Activated naive CD4-positive, alpha-beta T cell treated with anti-CD3 and anti-CD28 coated beads, Interleukin-2, amount 50 U/mL, for 72 hours (primary cell): ENCODE measurements at places on chromosomes 5 and 9. TPM values are rescaled to one million over a fixed set of nuclear protein-coding genes. Genes with fewer than 3 reads are reported as not detected.

The CDKN2B gene
- total RNA-seq, result 0.09 TPM

GRCh38 chr5:112329419-112330090 is 89.5 kb downstream of the EPB41L4A start:
- DNase-seq, result no peak

GRCh38 chr9:137955224-137955570 is 77.6 kb downstream of the CACNA1B start:
- DNase-seq, result no peak

GRCh38 chr5:122156724-122157325 is 27.5 kb downstream of the ZNF474 start:
- DNase-seq, result no peak

The NMUR2 gene
- not detected for total RNA-seq

The ENTPD2 gene
- total RNA-seq, result 0.27 TPM

The PCDHB7 gene
- total RNA-seq, result not detected

The CATSPER3 gene
- total RNA-seq, result 0.51 TPM

- DNase-seq, result no peak
These were observed 8.5 kb upstream of the NEURL1B start for GRCh38 chr5:172632346-172633092.

- no peak for DNase-seq
These were observed 9.1 kb upstream of the DNAJC25 start for GRCh38 chr9:111621895-111622480.

GRCh38 chr5:72199681-72200080 is 92.4 kb downstream of the MAP1B start:
- no peak for DNase-seq

DNA sequence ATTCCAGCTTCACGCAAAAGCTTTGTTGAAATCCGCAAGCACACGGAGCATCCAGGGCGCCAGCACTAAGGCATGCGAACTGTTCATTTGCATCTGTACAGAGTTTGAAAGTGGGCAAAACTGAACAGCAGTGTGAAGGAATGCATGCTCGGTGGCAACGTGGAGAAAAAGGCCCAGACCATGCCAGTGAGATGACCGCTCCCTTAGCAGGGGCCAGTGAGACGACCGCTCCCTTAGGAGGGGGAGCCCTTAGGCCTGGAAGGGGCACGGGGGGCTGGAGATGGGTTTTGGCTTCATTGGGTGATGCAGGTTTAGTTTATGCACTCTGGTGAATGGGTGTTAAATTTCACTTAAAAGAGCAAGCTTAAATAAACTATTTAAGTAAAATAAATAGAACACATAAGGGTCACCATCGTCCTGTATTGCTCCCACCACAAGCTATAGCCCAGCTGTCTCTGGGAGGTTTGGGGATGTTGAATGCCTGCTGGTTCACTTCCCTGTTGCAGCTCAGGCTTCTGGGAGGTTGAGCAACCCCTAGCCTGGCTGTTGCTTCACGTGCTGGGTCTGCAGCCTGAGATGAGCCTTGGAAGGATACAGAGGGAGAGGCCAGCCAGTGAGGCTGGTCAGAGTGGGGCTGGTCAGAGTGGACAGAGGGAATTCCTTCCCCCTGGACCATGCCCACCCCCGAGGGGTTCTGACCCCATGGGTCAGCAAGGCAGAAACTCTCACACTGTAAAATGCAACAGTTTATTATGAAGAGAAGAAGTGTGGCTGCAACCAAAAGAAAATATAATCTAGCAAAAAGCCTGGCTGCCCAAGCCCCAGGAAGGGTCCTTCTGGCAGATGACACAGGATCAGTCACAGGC is 4.6 kb upstream of the FCN1 start:
- DNase-seq, result peak; percentile 16

DNA sequence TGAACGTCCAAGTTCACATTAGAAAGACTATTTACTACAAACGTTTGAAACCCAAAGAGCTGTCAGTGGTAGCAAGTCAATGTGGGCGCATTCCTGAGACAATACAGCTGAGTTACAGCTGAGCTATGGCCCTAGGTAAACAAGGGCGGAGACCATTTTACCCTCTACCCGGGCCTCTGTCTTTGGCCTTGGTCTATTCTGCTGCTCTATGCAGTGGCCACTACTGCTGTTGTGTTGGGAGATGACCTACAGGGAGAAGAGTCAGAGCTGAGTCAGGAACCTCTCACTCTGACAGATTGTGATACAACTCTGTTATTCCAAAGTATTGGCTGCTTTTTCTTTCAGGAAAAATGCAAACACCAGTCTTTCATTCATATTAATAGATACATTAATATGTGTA is 700.6 kb downstream of the SEMA5A start:
- no peak for DNase-seq

The C9orf153 gene
- 0.59 TPM for total RNA-seq

DNA sequence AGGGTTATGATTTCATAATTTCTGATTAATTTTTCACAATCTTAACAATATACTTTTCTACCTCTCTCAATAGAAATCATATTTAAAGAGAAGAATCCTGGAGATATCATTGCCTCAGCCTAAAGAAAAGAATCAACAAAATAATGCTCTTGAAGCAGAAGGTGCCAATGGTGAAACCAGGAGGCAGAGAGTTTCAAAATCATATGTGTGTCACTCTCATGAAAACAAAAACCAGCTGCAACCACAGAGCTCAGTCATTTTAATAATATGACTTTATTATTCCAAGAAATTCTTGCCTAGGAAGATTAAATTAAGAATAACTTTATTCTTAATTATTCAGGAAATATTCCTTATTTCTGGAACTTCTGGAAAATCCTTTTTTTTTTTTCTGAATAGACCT is 266.8 kb upstream of the ACTBL2 start:
- DNase-seq, result no peak

DNA sequence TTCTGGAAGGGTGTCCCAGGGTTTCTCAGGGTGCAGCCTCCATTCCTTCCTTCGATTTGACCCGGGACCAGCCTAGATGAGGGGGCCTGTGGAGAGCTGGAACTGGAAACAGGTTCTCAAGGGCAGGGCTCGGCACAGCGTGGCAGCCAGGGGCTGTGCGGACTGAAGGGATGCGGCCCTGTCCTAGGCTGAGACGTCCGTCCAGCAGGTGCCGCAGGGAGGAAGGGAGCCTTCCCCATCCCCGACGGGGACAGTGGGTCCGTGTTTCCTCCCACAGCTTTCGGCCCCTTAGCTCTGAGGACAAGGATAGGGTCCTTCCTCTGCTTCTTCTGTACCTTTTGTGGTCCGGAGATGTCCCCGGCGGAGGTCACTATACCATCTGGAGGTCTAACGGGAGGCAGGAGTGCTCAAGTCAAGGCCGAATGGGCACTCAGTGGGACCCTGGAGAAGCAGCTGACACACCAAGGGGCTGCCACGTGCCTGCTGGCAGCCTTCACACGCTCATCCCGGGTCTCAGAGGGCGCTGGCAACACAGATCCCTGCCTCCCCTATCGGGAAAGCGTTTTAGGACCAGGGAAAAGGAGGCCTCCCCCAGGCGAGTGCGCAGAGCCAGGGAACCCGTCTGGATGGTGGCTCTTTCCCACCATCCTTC is 49.9 kb downstream of the USP20 start:
- DNase-seq, result peak; percentile 73

- DNase-seq, result peak; percentile 71
These were observed 90.6 kb downstream of the RALGPS1 start for GRCh38 chr9:127004946-127005769.

- no peak for DNase-seq
These were observed 257.7 kb downstream of the MCTP1 start for GRCh38 chr5:95027151-95027721.

DNA sequence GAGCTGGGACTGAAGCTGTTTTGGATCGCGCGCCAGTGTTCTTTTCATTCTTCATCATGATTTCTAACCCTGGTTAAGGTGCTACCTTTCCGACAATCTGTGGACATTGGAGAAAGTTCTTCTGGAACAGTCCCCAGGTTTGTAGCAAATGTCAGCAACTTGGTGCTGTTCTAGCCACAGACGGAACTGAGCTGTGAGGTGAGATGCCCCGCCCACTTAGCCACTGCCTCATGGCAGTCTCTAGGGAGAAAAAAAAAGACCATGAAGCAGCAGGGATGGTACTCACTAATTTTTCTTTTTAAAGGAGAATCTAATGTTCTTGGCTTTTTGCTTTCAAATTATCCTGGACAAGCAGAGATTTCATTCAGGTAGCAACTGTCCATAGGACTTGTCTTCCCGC is 72.1 kb upstream of the STK32A start:
- no peak for DNase-seq

The PDGFRB gene
- 0.64 TPM for total RNA-seq

The LCN10 gene
- 0.89 TPM for total RNA-seq

GRCh38 chr5:56060276-56061110 is 65.7 kb upstream of the IL6ST start:
- DNase-seq, result peak; percentile 59

The PKD2L2 gene
- total RNA-seq, result not detected

GRCh38 chr9:94692601-94693000 is 33.9 kb upstream of the AOPEP start:
- no peak for DNase-seq

- no peak for DNase-seq
These were observed 54.3 kb upstream of the BOD1 start for GRCh38 chr5:173670791-173671120.

The CER1 gene
- total RNA-seq, result not detected

GRCh38 chr5:2908086-2908485 is 156.6 kb upstream of the IRX2 start:
- DNase-seq, result no peak

The FRMD3 gene
- total RNA-seq, result 0.64 TPM

The ANKRD34B gene
- total RNA-seq, result 0.25 TPM

The CNTLN gene
- total RNA-seq, result 0.75 TPM

The LHFPL2 gene
- total RNA-seq, result 0.18 TPM

The TRIM7 gene
- total RNA-seq, result 7.0 TPM

GRCh38 chr5:41843456-41844370 is 26.5 kb downstream of the OXCT1 start:
- peak; percentile 39 for DNase-seq

GRCh38 chr5:39485079-39485478 is 60.3 kb upstream of the DAB2 start:
- no peak for DNase-seq

DNA sequence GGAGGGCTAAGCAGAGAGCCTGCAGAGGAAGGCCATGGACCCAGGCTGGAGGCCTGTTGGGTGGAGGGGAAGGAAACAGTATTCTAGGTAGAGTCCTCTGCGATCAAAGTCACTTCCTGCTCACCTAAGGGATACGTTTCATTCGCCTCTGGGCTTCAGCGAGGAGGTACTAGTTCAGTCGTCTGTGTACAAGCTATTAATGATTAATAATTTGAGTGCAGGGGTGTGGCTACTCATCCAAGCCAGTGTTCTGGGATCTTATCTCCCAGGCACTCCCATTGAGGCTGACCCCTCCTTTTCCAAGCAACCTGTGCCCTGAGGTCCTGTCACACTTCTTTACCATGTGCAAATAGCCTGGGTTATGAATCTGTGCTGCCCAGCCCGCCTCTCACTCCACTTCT is 25.2 kb downstream of the RALGPS1 start:
- DNase-seq, result no peak

The TMEM171 gene
- not detected for total RNA-seq

DNA sequence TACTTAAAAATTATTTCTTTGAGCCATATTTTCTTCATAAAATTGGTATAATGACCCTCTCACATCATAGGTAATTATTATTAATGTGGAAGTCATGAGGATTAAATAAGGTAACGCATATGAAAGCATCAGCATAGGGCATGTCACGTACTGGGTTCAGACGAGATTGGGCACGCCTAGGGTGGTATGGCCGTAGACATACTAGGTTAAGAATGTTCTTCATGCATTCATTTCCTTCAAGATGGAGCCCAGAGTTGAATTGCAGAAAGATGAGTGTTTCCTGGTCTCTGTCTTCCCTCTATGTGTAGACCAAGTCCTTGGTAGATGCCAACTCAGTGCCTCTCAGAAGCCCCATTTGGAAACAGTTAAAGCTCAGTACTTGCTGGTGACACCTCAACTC is 174.1 kb upstream of the CLINT1 start:
- DNase-seq, result no peak

The TAF1L gene
- total RNA-seq, result not detected

DNA sequence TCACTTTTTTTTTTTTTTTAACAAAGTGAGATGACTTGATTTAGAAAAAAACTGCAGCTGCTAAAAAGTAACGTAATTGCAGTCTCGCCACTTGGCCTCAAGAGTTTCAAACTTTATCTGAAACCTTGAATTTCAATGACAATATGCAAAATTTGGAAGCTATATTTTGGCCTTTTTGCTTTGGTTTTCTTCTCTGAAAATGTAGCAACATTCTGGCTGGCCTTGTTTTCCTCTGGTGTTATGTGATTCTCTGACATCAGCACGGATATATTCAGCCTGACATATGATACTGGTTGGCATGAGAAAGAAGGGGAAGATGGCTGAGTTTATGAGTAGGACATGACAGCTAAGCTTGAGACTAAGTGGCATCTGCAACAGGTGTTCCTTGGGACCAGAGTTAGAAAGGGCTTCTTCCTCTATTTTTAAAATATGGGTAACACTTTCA is 136.5 kb downstream of the MEF2C start:
- DNase-seq, result no peak

The PCSK5 gene
- total RNA-seq, result 6.3 TPM

DNA sequence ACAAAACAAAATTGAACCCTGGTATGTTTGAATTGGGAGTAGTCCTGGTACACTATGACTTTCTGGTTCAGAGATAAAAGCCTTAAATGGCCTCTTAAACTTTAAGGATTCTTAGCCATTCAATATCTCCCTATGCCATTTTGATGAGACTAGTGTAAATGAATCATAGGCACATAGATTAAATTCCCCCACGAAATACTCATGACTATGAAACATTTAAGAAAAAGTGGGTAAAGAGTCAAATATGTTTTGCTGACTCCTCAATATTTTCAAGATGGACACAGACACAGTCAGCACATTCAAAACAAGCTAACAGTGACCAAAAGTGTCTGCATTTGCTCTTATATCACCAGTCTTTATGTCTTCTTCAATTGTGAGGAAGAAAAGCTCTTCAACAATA is 278.3 kb downstream of the PDE4D start:
- no peak for DNase-seq

DNA sequence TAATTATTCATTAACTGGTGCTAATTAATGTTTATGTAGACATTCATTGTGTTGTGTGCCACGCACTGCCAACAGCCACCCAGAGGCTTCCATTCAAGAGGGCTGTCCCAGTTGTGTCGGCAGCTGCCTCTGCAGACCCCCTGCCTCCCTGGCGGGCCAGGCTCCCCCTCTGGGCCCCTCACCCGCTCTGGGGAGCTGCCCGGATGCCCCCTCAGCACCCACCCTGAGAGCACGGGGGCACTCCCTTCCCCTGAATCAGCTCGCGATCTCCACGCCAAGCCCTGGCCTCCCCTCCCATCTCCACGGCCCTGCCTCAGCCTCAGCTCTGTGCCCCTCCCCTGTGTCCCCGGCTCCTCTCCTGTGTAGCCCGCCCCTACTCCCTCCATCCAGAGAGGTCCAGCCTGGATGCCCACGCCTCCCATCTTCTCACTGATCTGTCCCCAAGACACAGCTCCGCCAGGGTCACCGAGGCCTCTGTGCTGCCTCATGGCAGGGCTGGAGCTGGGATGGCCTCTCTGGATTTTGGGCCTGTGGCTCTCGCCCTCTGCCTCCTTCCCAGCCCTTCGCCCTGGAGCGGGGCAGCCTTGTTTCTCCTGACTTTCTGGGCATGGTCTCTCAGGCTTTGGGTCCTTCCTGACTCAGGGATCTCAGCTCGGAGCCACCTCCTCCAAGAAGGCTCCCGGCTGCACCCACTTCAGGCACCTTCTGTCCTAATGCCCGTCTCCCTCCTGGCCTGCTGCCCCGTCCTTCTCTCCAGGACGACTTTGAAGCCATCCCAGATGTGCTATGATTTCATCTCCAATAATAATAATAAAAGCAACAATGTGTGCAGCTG is 16.0 kb upstream of the SLC9A3 start:
- peak; percentile 1 for DNase-seq
